Caki2 (cell line): ENCODE measurements at places on chromosomes 7 and 10. TPM values are rescaled to one million over a fixed set of nuclear protein-coding genes. Genes with fewer than 3 reads are reported as not detected.

PRF1 gene
- not detected in 2 replicates for total RNA-seq

GRCh38 chr7:17854261-17855047 is 85.8 kb downstream of the SNX13 start:
- DNase-seq, result no peak

DNA sequence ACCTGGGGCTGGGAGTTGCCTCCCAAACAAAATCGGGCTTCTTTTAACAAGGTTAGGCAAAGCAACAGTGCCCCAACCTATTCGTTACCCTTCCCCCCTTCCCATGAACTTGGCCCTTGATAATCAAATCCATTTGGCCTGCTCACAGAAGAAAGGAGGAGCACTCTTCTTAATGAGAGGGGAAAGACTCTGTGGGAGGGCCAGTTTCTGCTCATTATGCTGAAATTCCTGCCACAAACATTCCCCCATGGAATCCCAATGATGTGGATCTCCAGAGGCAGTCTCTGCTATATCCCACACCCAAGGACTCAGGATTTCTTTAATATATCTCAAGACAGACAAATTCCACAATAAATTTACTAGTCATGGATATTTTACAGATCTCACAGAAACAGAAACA is 43.0 kb downstream of the LSM5 start:
- no peak for DNase-seq

GRCh38 chr10:54139819-54140428 is 661.1 kb downstream of the PCDH15 start:
- DNase-seq, result peak; percentile 11

DNA sequence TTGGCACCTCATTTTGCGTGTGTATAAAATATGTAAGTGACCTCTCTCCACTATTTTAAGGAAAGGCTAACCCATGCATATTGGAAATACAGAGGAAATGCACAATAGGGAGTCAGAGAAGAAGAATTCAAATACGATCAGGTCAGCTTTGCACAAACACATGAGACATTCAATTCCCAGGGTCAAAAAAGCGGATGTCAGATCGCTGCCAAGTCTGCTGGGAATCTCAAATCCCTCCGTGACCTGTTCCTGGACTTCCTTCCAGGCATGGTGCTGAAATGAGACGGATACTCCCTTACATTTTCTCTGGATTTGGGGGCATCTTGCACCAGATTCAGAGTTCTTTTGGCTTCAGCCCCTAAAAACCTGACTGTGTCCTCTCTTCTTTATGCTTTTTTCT is 91.9 kb upstream of the PRKCQ start:
- DNase-seq, result no peak

- DNase-seq, result peak; percentile 52
These were observed 225.8 kb upstream of the KLF14 start for GRCh38 chr7:130959743-130960207.
